ENCODE measurements at places on chromosomes 4 and X.

- DNase-seq = no peak
These were observed 18.4 kb upstream of the ANAPC4 start for GRCh38 chr4:25358515-25359275.

DNA sequence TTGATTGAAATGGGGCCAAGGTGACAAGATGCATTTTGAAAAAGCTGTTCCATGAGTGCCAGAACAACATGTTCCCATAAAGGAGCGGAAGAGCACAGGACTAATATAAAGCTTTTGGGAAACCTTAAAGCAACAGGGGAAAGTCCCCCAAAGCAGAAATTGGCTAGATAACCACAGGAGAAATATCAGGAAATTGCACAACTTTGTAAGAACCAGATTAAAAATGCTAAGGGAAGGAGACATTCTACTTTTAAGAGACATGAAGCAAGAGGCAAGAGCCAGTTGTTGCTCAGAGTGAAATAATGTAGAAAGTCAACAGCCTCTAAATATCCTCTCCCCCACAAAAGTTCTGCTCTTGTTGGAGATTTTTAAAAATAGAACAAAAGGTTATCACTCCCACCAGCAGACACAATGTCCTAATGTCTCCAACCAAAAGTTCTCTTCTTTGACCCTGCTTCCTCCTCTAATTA is 85.2 kb upstream of the LNX1 start:
- no peak for DNase-seq

DNA sequence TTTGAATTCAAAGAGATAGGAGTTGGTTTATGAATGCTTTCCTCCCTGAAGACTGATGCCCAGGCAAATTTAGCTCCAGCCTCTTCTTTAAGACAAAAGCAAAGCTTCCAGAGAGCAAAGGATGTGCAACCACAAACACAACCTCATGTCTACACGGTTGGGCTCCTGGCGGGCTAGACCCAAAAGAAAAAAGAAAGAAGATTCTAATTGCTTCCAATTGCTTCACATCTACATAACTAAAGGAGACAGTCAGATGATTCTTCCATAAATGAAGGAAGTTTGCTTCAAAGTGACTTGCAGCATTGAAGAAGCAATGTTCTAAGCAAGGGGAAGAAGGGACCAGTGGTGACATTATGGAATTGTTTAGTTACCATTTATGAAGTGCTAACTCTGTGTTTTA is 1603.0 kb upstream of the TENM3 start:
- DNase-seq = no peak

DNA sequence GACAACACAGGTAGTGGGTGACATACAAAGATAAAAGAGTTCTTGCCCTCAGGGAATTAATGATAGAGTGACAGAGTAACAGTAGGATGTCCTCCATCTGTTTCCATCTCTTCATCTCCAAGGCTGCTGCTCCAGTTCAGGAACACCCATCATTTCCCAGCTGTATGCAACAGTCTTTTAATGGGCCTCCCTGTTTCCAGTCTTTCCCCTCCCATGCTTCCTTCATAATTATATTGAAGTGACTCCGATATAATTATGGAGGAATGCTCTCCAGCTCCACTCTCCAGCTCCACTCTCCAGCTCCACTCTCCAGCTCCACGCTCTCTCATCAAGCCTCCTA is 65.3 kb upstream of the MSN start:
- no peak for DNase-seq

- no peak for DNase-seq
These were observed 106.6 kb downstream of the TBC1D19 start for GRCh38 chr4:26690506-26690905.

DNA sequence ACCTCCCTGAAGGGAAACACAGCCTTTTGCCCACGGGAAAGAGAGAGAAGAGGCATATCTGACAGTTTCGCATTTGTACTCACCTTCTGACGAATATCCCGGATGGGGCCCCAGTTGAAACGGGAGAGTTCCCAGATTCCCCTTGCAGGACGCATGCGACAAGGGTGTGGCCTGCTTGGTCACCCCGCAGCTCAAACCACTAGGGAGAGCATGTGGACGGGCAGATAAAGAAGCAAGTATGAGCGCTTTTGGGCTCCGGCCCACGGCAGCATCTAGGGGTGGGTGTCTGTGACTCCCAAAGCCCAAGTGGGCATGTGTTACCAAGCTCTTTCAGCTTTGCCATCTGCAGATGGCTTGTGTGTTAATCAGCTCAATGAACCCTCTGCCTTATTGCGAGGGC is 70.1 kb upstream of the MED14 start:
- no peak for DNase-seq

Data from GM12878 (cell line).